ENCODE measurements at places on chromosomes 5 and 9.

DNA sequence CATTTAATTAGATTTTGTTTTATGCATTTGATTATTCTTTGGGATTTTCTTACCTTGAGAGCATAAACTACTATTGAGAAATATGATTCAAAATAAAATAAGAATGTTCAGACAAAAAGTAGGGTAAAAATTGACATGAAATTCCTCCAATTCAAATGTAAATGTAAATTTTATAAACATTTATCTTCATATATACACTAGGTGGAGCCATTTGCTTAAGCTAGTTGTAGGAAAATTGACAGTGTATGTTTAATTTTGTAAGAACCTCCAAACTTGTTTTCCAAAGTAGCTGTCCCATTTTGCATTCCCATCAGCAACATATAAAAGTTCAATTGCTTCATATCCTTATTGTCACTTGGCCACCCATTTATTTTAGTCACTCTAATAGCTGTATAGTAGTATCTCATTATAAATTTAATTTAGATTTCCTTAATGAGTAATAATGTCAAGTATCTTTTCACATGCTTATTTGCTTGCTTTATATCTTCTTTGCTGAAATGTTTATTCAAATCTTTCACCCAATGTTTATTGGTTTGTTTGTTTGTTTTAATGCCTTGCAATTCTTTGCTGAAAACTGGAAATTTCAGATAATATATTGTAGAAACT, 37.6 kb upstream of the SLCO6A1 start:
- DNase-seq, result no peak

- no peak for DNase-seq
These were observed 19.8 kb downstream of the CCDC69 start for GRCh38 chr5:151204051-151204450.

DNA sequence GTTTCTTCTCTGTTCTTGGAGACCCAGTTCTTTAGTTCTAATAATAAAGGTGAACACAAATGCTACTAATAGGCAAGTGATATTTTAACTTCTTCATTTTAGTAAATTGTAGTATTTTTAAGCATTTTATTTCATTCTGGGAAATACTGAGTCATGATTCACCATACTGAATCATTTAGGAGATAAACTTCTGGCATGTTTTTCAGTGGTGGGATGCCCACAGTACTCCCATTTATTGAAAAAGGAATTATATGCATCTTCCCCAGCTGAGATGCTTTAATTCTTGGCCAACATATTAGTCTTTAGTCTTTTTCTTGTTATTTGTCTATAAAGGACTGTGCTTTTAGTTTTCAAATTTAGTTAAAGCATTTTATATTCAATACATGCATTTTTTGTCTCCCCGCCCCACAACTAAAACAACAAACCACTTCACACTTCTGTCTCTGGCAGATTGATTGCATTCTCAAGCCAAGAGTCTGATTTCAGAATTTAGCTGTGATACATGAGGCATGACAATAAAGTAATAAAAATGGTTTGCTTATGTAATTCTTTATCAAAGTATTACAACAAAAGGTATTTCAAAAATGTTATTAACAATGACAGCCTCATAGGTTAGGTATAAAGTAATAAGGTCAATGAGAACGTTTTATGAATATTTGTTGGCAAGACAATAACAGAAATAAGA, 125.2 kb upstream of the CDH18 start:
- no peak for DNase-seq

- DNase-seq, result no peak
These were observed 53.0 kb downstream of the SLC1A3 start for GRCh38 chr5:36659411-36659810.

GRCh38 chr5:43230707-43231106, 38.7 kb downstream of the NIM1K start:
- no peak for DNase-seq

DNA sequence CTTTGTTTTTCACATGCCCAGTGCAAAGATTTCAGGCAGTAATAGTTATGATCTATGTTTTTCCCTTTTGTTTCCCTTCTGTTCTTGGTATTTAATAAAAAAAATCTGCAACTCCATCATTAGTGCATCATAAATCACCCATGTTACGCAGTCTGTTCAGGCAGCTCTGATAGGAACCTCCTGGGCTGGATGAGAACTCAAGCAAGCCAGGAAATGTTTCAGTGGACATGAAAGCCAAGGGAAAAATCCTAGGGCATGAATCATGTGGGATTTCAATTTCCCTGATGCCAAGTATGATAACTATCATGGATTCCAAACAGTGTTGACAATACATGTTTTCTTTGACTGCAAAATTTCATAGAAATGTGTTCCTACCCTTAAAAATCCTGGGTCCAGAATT, 119.7 kb upstream of the TARS1 start:
- DNase-seq, result peak; percentile 96

GRCh38 chr5:128276537-128277216, 193.1 kb downstream of the SLC12A2 start:
- no peak for DNase-seq

- no peak for DNase-seq
These were observed 393.0 kb downstream of the CDH12 start for GRCh38 chr5:22460189-22460588.

DNA sequence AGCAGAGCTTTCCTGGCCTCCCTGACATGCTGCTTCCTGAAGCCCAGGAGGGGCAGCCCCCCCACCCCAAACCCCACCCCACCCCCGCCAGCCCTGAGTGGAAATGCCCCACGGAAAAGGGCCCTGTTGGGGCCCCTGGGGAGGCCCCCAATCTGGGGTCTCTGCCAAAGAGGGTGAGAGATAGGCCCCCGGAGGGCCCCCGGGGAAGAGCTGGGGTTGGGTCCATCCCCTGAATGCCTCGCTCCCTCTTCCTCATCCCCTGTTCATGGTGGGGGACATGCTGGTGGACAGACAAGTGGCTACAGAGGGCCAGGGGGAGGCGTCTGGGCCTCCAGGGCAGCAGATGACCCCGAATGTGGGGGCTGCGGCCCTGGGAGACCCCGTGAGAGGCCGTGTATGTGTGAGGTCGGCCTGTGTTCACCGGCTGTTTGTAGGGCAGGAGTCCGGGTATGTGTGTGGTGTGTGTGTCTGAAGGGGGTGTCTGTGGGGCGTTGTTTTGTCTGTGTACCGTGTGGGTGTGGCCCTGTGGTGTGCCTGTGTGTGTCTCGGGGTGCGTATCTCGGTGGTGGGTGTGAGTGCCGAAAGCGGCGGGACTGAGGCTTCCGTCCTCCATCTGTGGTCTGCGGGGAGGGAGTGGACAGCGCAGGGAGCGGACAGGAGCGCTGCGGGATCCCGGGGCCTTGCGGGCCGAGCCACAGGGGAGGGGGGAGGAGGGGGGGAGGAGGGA, 11.3 kb downstream of the C9orf50 start:
- no peak for DNase-seq

DNA sequence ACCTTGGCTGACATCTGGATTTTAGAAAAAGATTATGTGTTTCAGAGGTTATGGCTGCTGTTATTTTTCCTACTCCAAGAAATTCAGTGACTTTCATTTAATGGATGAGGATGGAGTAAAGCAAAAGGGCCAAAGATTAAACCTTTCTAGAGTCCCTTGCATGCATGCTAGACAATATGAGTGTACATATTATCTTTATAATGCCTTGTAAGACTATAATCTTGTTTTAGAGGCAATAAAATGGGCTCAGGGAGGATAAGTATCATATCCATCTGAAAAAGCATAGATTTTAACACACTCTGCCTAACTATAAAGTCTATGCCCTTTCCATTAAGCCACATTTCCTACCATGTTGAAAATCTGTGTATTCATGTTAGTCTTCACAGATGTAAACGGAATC, 199.8 kb downstream of the EDIL3 start:
- no peak for DNase-seq

- no peak for DNase-seq
These were observed 72.5 kb downstream of the STK10 start for GRCh38 chr5:172115541-172115982.

GRCh38 chr9:116020801-116021200, 132.8 kb upstream of the PAPPA start:
- DNase-seq, result no peak

DNA sequence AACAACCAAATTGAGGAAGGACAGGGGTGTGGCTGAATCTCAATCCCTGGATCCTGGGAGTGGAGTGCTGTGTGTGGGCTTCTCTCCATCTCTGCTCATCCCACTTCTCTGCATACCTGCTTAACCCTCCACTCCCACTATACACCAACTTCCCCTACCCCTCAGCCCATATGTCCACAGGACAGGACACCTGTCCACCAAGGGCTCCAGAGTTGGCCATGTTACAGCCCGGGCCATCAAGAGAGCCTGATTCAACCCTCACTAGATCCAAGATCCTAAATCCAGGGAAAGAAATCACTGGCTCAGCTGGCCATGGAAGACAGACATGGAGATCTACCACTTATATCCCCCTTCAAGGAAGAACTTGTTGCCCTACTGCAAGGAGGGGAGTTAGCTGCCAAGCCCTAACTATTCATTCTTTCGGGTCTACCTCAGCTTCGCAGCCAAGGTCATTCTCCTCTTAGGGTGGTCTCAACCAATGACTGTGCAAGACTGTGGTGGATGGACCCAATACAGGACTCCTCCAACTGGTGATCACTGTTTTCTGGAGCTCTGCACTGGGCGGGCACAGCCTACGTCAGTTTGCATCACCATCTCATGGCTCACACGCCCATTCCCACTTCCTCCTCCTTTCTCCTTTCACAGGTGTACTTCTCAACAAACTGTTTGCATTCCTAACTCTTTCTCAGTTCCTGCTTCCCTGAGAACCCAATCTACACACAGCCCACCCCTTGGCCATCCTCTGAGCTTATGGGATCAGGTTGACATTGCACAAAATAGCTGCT, 53.7 kb upstream of the ZBTB43 start:
- no peak for DNase-seq

- DNase-seq, result no peak
These were observed 30.2 kb upstream of the SEMA4D start for GRCh38 chr9:89528131-89528530.

GRCh38 chr5:180553530-180553929, 37.8 kb downstream of the SCGB3A1 start:
- DNase-seq, result no peak

- no peak for DNase-seq
These were observed 62.6 kb downstream of the ANGPTL2 start for GRCh38 chr9:127059765-127060361.

DNA sequence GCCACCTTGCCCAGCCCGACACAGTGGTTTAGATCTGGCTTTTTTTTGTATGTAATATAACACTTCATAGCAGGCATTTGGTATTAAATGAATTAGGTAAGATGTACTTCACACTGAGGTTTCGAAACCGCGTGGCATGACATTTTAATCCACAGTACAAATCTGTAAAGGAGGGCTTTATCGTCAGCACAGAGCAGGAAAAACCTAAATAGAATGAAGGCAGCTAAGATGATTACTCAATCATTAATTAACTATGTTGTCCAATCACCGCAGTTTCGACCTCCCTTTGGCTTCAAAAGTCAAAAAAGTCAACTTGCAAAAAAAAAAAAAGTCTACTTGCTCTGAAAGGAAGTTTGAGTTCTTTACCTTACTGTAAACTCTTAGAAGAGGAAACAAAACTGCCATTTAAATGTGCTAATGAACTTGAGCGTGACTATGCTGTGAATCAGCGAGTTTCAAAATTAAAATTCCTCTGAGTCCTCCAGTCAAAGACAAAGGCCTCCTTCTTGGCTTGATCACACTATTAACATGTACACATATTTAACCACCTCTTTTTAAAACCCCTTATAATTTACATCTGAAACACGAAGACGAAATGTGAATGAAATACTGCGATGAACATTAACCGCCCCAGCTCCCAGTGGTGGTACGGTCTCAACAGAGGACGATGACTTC, 698 bp upstream of the SEC24A start:
- DNase-seq, result no peak

DNA sequence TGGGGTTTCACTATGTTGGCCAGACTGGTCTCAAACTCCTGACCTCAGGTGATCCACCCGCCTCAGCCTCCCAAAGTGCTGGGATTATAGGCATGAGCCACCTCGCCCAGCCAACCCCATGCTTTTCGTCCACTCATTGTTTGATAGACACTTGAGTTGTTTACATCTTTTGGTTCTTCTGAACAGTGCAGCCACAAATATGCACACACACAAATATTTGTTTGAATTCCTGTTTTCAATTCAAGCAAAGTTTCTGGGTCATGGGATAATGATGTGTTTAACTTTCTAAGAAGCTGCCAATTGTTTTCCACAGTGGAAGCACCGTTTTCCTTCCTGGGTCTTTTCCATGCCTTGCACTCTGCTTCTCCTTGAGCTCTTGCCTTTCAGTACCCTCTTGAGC, 6.8 kb upstream of the PAEP start:
- no peak for DNase-seq

- DNase-seq, result no peak
These were observed 42.5 kb downstream of the TMEM167A start for GRCh38 chr5:83034528-83035207.

- no peak for DNase-seq
These were observed 105.3 kb downstream of the ARRDC3 start for GRCh38 chr5:91277840-91278239.

DNA sequence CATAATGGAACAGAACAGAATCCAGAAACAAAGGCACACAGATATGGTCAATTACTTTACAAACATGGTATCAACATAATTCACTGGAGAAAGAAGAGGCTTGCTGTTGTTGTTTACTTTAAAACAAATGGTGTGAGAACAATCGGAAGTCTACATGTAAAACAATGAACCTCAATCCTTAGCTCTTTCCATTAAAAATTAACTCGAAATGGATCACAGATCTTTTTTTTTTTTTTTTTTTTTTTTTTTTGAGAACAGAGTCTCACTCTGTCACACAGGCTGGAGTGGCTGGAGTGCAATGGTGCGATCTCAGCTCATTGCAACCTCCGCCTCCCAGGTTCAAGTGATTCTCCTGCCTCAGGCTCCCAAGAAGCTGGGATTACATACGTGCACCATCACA, 9.8 kb downstream of the SEMA4D start:
- no peak for DNase-seq

- DNase-seq, result no peak
These were observed 51.7 kb downstream of the ARHGAP26 start for GRCh38 chr5:142821733-142822487.

- no peak for DNase-seq
These were observed 174.0 kb downstream of the GDNF start for GRCh38 chr5:37665889-37666288.

GRCh38 chr9:30774326-30774725, 1610.1 kb upstream of the ACO1 start:
- DNase-seq, result no peak

DNA sequence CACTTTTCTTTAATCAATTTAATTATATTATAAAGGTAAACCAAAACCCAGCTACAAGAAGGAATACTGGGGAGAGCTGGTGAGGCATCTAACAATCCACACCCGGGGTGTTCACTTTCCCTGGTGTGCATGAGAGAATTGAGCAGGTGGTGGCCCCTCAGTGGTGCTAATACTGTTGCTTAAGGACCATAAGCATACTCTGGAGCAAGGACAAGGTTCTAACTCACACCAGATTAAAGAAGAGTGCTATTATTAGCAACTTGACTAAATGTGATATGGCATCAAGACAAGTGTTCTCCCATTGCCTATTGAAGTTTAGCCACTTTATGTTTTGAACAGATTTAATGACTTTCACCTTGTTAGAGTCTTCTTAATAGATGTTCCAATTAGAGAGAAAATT, 8.8 kb downstream of the RGS7BP start:
- DNase-seq, result no peak
